ENCODE measurements at places on chromosomes 7 and 10.

DNA sequence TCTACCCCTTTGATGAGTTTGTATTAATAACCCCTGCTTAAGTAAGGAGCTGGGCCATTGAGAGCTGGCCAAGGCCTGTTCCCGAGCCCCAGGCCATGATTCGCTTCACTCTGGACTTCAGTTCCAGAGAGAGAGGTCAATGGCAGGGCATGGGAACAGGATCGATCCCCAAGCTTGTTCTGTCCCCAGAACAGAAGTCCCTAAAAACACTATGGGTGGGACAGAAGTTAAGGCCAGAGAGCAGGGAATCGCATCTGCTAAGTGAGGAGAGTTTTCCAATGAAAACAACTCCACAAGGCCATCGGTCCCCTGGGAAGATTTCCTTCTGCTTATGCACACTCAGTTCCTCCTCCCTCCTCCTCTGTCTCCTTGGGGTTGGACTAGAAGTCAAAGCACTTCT lies 159.6 kb downstream of the LSM5 start:
- DNase-seq: no peak

DNA sequence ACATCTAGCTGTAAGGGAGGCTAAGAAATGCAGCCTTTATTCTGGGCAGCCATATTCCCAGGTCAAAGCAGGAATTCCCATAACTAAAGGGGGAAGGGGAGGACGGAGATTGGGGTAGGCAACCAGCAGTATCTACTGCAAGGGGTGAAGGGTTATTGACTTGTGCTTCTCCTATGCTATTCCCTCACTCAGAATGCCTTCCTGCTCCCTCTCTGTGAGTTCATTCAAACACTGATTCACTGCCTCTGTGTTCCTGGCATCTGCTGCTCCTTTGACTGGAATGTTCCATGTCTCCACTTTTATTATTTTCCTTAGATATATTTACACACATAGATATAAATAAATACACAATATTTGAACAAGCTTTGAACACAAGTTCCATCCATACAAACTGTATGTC lies 11.1 kb downstream of the HTR7 start:
- DNase-seq: no peak

DNA sequence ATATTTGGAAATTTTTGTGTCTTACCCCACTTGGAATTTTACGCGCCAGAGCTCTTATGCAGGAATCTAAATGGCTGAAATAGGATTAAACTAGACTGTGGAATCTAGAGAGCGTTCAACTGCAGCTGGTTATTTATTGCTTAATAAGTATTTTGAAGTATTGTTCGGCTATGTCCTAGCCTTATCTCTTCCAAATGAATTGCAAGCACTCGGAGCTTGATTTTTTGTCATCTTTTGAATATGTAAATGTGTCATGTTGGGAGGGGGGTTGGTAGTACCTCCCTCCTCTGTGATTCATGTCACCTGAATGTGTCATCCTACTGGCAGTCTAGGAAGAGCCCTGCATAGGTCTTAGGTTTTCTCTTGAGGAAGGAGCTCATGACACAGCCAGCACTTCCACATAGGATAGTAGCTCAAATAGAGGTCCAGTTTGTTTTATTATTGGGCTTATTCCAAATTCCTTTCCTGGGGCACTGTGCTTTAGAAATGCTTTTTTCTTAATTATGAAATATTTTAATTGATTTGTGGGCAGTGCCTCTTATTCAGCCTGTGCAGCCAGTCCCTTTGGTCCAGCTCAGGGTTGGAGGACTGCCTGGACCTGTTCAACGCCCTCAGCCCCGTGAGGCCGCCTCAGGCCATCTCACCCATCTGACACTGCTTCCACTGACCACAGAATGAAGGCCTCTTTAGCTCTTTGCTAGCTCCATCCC lies 22.5 kb upstream of the TRIL start:
- DNase-seq: no peak

DNA sequence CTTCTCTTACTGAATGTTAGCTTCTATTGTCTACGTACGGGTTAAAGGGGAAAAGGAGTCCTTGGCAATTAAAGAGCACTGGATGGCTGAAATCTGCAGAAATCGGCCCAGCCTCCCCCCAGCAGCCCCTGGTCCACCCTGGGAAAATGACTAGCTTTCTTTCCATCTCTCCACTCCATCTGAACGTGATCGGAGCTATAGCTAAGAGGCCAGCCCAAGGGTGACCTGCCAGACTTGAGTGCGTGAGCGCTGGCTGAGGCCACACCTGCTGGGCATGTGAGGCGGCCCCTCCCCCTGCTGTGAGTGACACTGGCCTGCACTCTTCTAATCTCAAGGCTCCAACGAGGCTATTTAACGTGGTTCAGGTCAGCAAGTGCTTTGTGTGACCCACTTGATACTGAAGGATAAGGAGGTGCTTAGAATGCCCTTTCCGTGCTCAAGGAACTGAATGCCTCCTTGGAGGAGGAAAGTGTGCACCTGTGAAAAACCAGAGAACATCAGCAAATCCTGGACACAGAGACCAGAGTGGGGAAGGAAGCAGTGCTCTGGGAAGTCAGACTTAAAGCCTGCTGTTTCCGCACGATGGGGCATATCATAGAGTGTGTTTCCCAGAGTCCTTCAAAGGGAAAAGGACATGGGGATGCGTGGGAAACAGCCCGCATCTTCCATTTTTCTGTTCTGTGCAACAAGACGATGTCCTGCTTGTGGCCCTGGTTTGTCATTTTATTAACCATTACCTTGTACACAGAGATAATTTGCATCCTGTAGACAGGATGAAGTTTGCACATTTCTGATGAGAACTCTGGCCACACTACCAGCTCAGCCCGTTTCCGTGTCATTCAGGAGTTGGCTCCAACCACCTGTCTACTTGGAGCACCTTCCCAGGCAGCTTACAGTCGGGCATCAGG lies 12.5 kb upstream of the MNX1 start:
- no peak for DNase-seq

DNA sequence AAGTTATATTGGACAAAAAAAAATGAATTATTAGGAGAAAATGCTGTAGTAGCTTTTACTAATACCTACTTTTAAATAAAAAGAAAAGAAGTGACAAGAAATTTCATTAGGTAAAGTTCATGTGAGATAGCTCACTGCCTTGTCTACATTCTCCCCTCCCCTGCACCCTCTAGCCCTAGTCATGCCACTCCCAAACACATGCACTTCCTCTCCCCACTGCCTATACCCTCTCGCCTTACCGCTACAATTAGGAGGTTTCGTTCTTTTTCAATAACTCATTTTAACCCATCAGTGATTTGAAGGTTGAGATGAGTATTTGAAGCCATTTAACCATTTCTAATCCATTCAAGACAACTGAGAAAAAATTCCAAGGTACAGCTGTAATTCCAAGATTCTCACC lies 75.3 kb downstream of the HIBADH start:
- no peak for DNase-seq
